ENCODE measurements at places on chromosomes 11 and 22.

GRCh38 chr11:45771193-45771565, 33.8 kb upstream of the SLC35C1 start:
- DNase-seq = peak; percentile 84

DNA sequence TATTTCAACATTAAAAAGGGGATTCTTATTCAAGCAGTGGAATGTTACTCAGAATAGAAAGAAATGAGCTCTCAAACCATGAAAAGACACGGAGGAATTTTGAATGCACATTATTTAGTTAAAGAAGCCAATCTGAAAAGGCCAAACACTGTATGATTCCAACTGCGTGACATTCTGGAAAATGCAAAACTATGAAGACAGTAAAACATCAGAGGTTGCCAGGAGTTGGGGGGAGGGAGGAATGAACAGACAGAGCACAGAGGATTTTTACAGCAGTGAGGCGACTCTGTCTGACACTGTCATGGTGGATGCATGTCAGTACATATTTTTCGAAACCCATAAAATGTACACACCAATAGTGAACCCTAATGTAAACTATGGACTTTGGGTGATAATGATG, 22.9 kb upstream of the THY1 start:
- peak; percentile 35 for DNase-seq

- DNase-seq = no peak
These were observed 335.1 kb upstream of the API5 start for GRCh38 chr11:42976636-42977217.

DNA sequence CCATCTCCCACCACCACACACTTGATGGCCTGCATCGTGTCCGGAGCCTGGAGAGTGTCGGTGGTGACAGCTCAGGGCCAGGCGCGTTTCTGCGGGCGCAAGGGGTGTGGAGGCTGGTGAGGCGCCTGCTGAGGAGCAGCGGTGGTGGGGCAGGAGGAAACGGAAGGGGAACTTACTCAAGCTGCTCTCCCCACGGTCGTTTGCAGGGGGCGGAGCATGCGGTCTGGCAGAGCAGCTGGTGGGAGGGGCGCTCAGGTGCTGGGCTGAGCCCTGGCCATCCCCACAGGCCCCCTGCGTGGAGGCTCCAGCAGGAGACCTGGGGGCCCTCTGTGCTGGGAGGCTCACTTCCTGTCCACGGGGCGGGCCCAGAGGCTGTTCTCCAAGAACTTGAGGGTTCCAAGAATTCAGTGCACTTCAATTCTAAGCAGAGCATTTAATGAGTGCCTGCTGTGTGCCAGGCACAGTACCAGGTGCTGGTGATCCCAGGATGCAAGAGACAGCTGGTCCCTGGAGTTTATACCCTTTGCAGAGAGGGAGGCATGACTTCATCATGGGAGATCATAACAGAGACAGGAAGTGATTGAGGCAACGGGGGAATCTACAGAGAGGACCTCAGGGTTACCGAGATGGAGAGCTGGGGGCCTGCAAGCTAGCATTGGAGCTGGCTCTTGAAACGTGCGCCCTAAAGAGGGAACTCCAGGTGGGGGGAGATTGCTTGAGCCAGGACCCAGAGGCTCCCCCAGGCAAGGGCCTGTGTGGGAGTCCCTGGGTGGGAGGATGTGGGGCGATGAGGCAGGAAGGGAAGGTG, at the start of gene RAC2:
Gene RAC2, minus strand, starts transcription at position 156 of the 808 bp plus-strand sequence. Its CDS starts 121 bp downstream, at position 35.
- peak; percentile 80 for DNase-seq

DNA sequence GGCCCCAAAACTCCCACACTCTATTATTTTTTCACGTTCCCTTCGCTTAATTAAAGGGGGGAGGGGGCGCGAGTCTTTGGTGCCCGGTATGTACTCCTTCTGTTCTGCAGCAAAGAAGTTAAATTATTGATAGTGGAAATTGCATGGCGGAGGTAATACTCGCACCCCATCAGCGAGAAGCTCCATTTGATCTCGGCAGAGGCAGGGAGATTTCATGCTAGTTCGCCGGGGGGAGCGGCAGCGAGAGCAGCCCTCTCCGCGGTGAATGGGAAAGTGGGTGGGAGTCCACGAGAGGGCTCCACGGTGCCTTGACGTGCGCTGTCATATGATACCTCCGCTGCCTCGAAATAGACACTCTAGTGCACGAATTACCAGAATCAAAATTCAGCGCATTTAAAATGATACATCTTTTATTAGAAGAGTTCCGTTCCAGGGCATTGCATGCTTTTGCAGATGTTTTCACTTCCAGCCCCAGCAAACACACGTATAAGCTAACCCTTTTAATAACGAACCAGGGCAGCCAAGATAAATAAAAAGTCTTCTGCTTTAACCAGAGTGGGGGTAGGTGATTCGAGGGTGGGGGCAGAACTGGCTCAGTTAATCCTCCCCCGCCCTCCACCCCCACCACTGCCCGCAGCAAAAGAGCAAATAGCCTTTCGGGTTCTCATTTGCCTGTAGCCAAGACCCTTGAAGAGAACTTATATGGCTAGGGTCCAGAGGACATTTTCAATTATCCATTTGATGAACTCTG, 1.3 kb upstream of the BDNF start:
- peak; percentile 84 for DNase-seq

DNA sequence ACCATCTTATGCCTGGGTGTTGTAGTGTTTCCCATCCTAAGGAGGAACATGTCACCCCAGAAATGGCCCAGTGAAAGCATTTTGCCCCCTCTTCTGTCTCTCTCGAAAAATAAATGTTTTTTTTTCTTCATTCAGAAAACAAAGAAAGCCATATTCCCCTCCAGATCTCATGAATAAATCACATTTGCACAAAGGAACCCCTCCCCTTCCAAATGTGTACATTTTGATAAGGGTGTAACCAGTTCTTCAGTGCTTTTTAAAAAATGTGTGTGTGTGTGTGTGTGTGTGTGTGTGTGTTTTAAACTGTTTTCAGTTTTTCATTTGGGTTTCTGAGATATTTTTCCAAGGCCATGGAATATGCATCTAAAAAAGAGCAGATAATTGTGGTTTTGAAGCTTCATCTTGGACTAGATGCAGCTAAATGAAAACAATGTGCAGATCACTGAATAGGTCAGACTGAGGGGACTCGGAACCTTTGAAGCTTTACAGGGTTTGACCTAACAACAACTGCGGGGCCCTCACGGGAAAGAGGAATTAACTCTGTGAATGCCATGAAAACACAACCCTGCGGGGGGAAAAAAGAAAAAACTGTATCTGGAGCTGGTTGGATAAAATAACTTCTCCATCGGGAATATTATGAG, 76.4 kb downstream of the YAP1 start:
- peak; percentile 16 for DNase-seq

DNA sequence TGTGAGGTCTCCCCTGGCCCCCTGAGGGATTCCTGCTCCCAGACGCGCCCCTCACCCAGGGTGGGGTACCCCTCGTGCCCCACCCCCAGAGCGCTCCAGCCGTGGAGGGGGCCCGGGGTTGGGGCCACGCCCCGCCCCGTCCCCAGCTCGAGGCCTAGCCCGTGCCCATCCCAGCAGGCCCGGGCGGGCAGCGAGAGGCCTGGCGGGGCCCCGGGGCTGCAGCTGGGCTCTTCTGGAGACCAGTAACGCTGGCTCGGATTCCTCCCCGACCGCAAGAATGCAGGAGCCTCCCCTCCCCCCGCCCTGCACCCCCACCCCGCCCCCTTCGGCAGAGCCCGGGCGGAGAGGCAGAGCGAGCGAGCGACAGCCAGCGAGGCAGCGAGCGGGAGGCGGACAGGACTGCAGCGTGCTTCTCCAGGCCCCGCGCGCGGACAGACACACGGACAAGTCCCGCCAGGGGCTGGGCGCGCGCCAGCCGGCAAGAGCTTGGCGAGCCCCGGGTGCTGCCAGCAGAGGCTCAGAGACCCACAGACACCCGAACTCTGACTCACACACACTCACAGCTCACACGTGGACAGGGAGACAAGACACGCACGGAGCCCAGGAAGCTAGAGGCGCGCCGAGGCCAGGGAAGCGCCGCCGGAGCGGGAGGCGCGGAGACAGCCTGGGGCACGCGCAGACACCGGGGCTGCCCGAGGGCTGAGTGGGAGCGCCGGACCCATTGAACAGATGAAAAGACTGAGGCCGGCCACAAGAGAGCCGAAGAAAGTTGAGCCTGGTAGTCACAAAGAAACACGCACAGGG, 15.2 kb downstream of the BCL9L start:
- peak; percentile 93 for DNase-seq

GRCh38 chr11:82234256-82234655, 499.4 kb downstream of the FAM181B start:
- no peak for DNase-seq

- no peak for DNase-seq
These were observed 23.5 kb upstream of the TIMP3 start for GRCh38 chr22:32777987-32778386.

DNA sequence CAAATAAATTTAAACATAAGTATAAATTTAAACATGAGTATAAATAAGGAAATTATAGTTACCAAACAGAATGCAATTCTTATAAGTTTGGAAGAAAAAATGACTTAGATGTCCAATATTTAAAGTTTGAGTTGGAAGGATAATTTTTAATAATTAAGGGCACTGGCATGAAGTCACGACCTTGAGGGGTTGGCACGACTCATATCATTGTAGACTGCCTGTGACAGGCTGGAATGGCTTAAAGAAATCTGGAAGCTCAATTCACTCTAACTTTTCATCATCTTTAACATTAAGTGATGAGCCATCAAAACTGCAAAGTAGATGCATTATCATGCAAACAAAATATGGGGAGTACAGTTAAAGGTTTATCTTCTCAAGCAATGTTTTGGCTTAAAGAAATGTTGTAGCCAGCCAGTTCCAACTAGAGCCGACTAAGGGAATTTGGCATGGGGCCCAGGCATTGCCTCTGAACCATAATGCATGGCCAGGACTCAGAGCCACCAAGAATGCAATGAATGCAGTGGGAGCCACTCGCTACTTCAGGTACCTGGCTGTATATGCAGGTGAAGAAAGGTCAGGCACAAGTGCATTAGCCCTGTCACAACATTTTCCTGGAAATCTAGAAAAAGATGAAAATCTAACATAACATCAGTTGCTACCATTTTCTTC, 33.4 kb downstream of the PGR start:
- no peak for DNase-seq

DNA sequence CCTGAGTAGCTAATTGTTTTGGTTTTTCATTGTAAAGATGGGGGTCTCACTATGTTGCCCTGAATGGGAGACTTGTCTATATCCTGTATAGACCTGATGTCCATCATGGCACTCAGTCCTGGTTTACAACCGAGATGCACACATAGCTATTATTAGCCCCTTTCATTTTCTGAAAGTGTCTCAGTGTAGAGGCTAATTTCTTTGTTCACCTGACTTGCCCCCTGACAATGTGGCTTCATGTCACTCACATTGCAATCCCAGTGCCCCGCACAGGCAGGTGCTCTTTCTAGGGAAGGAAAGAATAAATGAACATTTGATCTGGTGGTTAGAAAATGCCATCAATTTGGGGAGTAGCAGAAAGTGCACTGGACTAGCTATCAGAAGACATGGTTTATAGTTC, 13.1 kb upstream of the KDM2A start:
- no peak for DNase-seq

DNA sequence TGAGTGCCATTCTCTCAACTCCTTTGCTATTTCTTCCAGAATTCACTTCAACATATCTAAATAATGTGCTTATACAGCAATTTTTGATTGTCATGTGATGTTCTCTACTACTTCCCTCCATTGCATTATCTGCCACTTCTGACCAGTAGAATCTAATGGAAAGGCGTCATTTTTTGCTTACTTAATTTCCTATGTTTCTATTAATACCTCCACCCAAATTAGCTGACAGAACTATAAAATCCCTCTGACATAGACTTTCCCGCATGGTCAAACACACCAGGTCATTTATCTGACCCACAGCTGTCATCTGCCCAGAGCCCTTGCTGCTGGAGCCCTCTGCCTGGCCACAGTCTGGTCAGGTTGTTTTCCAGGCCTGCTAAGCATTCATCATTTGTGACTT, 258.6 kb upstream of the NARS2 start:
- DNase-seq = no peak

DNA sequence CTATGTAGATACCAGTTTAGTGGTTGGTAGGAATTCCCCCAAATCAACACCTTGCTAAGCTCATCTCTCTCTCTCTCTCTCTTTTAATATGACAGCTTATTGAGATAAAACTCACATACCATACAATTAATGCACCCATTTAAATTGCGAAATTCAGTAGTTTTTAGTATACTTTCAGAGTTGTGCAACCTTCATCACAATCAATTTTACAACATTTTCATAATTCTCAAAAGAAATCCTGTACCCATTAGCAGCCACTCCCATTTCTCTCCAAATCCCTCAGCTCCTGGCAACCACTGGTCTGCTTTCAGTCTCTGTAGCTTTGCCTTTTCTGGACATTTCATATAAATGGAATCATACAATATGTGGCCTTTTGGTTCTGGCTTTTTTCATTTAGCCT, 13.3 kb downstream of the NNMT start:
- DNase-seq = no peak

- no peak for DNase-seq
These were observed 21.9 kb upstream of the CYB5R3 start for GRCh38 chr22:42670921-42671709.

DNA sequence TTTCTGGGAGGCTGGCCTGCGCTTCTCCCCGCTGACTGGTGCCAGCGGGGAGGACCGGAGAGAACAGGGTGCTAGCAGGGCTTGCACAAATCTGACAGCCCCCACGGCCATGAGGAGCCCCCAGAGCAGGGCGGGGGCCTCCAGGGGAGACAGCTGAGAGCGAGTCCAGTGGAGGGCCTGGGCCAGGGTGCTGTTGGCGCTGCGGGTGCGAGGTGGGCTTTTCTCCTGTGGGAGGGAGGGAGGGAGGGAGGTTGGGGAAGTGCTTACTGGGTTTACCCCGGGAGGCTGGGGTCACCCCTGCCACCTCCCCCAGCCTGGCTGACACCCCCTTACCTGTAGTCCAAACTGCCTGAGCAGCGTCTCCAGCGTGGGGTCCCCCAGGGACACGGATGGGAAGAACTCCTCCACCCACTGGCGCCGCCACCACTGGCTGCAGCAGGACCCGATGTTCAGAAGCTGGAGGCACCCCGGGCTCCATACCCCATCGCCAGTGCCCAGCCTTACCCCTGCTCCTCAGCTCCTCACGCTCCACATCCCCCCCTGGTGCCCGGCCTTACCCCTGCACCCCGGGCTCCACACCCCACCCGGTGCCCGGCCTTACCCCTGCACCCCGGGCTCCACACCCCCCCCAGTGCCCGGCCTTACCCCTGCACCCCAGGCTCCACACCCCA, 3.9 kb downstream of the LMF2 start:
- DNase-seq = no peak

- no peak for DNase-seq
These were observed 131.0 kb downstream of the MICAL2 start for GRCh38 chr11:12241401-12241800.
